ENCODE measurements at places on chromosomes 2 and 18. TPM values are rescaled to one million over a fixed set of nuclear protein-coding genes. Genes with fewer than 3 reads are reported as not detected.
A peak's percentile ranks its signal among the peaks of the same experiment; 100 is the strongest.

DNA sequence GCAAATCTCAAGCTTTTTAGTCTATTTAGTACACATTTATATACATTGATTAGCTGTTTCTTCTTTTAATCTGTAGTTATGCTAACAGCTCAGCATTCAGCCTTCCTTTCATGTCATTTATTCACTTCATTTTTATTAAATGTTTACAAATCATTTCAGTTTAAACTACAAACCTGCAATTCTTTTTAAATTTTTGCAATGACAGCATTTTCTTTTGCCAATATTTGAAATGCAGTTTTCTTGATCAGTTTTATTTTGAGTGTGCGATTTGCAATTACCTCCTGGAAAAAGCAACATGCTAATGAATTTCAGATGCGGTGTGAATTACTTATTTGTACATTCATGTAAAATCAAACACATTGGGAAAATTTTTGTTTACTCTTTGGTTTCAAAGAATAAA is 13.5 kb downstream of the EFEMP1 start:
- H3K27me3 ChIP-seq, result peaks cover 6% of the 10 kb centered on the region
- no peak overlapping the region for H3K4me3 ChIP-seq
- no peaks in the 10 kb centered on the region for H3K36me3 ChIP-seq
- no peak for DNase-seq
- H3K4me1 ChIP-seq, result no peaks in the 10 kb centered on the region

GRCh38 chr2:10362096-10362897 is 59.6 kb downstream of the HPCAL1 start:
- H3K4me3 ChIP-seq, result no peak overlapping the region
- no peak overlapping the region for H3K27ac ChIP-seq
- no peaks in the 10 kb centered on the region for H3K27me3 ChIP-seq
- no peak for DNase-seq
- H3K4me1 ChIP-seq, result peaks cover 24% of the 10 kb centered on the region

GRCh38 chr2:217456016-217456415 is 546.8 kb downstream of the TNS1 start:
- no peaks in the 10 kb centered on the region for H3K4me1 ChIP-seq
- no peak overlapping the region for H3K4me3 ChIP-seq
- no peak for DNase-seq
- H3K27me3 ChIP-seq, result no peaks in the 10 kb centered on the region

DNA sequence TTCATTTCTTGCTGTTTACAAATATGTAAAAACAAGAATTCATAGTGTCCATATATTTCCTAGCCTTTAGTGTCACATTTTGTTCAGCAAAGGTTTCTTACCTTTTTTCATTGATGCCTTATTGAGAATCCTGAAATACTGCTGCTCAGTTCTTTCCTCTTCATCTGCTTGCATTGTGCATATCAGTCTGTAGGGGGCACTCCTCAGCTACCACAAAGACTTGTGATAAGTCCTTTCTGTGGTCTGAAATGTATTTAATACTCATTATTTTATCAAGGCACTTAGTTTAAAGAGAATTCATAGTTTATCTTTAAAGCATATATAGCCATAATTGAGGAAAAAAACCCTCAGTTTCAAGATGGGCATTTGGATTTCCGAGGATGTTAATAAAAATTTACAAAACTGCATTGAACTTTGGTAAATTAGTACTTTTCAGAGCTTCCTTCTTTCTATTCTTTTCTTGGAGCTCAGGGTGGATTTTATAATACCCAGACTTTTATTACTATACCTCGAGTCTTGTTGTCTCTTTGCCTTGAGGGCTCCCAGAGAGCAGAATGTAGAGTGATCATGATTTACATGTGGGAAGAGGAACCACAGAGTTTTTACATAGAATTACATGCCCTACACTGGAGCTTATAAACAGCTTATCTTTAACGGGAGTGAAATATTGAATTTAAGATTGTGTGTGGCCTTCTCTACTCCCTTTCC is 570.1 kb downstream of the PLCL1 start:
- no peak overlapping the region for H3K4me3 ChIP-seq
- peaks cover 23% of the 10 kb centered on the region for H3K27me3 ChIP-seq
- H3K4me1 ChIP-seq, result no peaks in the 10 kb centered on the region
- no peaks in the 10 kb centered on the region for H3K36me3 ChIP-seq

- peaks cover 1% of the 10 kb centered on the region for H3K36me3 ChIP-seq
- no peak overlapping the region for H3K4me3 ChIP-seq
- no peak for DNase-seq
- H3K27ac ChIP-seq, result no peak overlapping the region
- H3K27me3 ChIP-seq, result no peaks in the 10 kb centered on the region
Observed at GRCh38 chr18:66156946-66157687, 406.3 kb downstream of the CDH7 start.

GRCh38 chr2:124039762-124040291 is 14.7 kb downstream of the CNTNAP5 start:
- H3K36me3 ChIP-seq, result no peaks in the 10 kb centered on the region
- no peaks in the 10 kb centered on the region for H3K27me3 ChIP-seq
- H3K4me3 ChIP-seq, result no peak overlapping the region

DNA sequence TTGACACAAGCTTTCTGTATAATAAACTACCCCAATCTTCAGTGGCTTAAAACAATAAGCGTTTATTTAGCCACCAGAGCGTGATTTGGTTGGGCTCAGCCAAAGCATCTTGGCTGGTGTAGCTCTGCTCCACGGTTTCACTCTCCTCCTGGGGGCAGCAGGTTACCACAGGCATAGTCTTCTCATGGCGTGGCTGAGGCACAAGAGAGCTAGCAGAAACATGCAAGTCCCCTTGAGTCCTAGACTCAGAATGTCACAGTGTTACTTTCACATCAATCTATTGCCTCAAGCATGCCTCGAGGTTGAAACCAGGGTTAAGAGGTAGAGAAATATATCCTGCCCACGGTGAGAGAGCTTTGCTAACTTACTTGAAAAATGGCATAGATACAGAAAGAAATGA is 19.9 kb upstream of the SLC9A2 start:
- peaks cover 36% of the 10 kb centered on the region for H3K27me3 ChIP-seq
- H3K27ac ChIP-seq, result no peak overlapping the region
- peaks cover 1% of the 10 kb centered on the region for H3K36me3 ChIP-seq
- H3K4me3 ChIP-seq, result no peak overlapping the region

- H3K4me1 ChIP-seq, result no peaks in the 10 kb centered on the region
- no peaks in the 10 kb centered on the region for H3K36me3 ChIP-seq
- H3K4me3 ChIP-seq, result no peak overlapping the region
- DNase-seq, result no peak
- no peak overlapping the region for H3K27ac ChIP-seq
Observed at GRCh38 chr2:120985174-120985996, 249.7 kb downstream of the GLI2 start.

Gene IL1R2
- total RNA-seq, result 8.2 TPM

Gene IL36G
- total RNA-seq, result not detected

DNA sequence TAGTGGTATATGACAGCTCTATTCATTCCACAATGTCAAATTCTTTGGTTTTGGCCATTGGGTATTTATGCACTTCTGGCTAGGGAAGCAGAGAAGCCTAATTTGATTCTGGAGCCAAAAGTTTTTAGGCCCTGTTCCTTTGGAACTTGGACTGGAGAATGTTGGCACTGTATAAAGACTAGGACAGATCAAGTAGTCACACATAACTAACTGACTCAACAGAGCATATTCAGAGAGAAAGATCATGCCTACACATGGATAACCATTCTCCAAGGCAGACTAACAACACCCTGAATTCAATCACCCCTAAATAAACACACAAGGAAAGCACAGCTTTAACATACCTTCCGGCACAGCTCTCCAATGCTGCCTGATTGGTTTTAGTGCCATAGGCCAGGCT is 62.9 kb downstream of the ARHGAP15 start:
- H3K36me3 ChIP-seq, result no peaks in the 10 kb centered on the region
- H3K27me3 ChIP-seq, result no peaks in the 10 kb centered on the region
- no peak overlapping the region for H3K27ac ChIP-seq
- no peak overlapping the region for H3K4me3 ChIP-seq

DNA sequence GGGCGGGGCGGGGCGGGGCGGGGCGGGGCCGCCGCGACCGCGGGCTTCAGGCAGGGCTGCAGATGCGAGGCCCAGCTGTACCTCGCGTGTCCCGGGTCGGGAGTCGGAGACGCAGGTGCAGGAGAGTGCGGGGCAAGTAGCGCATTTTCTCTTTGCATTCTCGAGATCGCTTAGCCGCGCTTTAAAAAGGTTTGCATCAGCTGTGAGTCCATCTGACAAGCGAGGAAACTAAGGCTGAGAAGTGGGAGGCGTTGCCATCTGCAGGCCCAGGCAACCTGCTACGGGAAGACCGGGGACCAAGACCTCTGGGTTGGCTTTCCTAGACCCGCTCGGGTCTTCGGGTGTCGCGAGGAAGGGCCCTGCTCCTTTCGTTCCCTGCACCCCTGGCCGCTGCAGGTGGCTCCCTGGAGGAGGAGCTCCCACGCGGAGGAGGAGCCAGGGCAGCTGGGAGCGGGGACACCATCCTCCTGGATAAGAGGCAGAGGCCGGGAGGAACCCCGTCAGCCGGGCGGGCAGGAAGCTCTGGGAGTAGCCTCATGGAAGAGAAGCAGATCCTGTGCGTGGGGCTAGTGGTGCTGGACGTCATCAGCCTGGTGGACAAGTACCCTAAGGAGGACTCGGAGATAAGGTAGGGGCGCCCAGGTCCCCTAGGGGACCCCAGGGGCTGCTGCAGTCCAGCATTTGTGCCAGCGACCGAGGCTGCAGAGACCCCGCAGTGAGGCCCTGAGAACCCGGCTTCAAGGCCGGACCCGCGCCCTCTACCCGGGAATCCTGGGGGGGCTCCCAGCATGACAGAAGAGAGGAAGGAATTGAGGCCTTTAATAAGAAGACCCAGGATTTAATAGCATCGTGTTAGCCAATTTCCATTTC is at the start of gene KHK:
Gene KHK (plus strand): TSS at position 49 of the 870 bp plus-strand sequence. CDS start 488 bp downstream, at position 537.
- no peak within 1 kb of the TSS for H3K27ac ChIP-seq
- no peaks in the 10 kb centered on the region for H3K36me3 ChIP-seq
- peak; percentile 29 for DNase-seq
- peak within 1 kb of the TSS; percentile 95 for H3K4me3 ChIP-seq

GRCh38 chr2:190468814-190469569 is 60.8 kb downstream of the MFSD6 start:
- H3K4me3 ChIP-seq, result no peak overlapping the region
- H3K36me3 ChIP-seq, result peaks cover 8% of the 10 kb centered on the region

DNA sequence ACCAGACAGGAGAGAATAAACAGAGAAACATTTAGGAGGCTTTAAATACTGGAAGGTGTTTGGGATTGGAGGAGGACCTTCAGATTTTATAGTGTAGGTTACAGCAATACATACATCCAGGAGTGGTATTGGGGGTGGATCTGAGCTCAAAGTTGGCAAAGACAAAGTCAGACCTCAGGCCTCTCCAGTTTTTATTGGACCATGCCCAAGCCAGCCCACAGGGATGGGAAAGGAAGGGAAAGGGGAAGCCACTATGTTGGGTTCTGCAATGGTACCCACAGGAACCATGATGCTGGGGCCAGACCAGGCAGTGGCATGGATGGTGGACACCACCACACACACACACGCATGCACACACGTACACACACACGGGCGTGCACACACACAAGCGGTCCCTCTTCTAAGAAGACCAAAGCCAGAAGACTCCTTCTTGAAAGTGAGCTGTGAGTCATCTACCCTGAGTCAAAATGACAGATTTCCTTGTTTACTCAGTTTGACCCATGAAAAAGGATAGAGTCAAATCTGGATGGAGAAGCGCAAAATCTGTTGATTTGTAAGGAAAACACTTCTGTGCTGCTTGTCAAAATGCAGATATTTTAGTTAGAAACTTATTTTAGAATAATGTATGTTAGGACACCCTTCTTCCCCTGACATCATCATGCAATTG is 87.9 kb downstream of the TRABD2A start:
- no peaks in the 10 kb centered on the region for H3K27me3 ChIP-seq
- no peaks in the 10 kb centered on the region for H3K36me3 ChIP-seq
- no peak overlapping the region for H3K27ac ChIP-seq
- peaks cover 11% of the 10 kb centered on the region for H3K4me1 ChIP-seq
- no peak for DNase-seq

Measured in activated T-cell treated with anti-CD3 and anti-CD28 coated beads, Interleukin-2, amount 50 U/mL, for 72 hours (primary cell).